Fibroblast of skin of right quadriceps (primary cell): ENCODE measurements at places on chromosomes 13 and 19.

GRCh38 chr13:25978961-25979360, 72.9 kb downstream of the SHISA2 start:
- no peak for DNase-seq

- no peak for DNase-seq
Measured at GRCh38 chr19:46451352-46451751, 20.0 kb downstream of the PNMA8A start.

- no peak for DNase-seq
Measured at GRCh38 chr13:99693351-99693750, 192.1 kb downstream of the TM9SF2 start.

DNA sequence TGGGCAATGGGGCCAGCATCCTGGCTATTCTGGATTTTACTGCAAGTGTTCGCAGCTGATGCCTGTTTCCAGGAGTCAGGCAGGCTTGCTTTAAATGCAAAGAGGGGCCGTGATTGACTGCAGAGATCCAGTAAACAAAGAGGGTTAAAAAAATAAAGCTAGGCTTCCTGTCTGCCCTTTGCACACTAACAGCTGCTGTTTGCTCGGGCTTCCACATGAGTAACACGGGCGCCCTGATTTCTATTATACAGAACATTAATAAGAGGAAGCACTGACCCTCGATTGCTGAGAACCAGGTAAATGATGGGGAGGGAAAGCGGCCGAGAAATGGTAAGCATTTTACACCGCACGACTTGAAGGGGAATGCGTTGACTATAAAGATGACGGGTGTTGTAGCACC, 254.2 kb upstream of the ZNF507 start:
- no peak for DNase-seq

DNA sequence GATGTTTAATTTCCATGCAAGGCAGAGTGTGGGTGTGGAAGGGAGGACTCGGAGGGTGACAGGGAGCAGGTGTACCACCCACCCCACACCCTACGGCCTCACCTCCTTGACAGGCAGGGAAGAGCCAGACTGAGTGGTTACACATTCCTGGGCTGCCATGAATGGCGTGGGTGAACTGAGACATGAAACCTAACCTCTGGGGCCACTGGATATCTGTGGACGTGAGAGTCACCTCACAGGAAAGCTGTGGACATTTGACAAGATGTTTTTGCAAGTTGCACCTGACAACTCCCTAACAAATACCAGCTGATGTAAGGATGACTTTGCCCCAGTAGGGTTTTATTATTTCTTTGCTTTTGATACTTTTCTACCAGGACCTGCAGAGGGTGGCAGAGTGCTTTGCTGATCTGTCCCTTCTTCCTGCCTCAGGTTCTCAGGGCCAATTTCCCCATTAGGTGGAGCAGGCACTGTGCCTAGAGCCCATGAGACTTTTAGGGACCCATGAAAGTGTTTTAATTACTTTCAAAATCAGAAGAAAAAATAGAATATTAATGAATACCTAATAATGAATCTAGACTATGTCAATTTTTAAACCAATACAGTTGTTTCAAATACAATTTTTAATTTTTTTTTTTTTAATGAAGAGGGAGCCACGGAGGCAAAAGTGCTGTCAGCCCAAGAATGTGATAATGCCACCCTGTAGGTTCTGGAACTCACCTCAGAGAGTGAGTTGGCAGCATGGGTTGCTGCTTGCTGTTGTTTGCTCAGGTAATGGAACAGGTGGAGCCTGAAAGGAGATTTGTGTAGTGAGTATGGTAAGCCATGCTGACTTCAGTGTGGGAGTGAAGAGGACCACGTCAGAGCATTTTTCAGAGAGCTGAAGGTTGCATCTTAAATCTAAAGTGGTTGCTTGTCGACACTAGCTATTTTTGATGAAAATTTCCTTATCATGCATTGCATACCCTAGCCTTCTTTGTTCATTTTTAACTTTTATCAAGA, 58.0 kb upstream of the CYSLTR2 start:
- DNase-seq: peak; percentile 47

DNA sequence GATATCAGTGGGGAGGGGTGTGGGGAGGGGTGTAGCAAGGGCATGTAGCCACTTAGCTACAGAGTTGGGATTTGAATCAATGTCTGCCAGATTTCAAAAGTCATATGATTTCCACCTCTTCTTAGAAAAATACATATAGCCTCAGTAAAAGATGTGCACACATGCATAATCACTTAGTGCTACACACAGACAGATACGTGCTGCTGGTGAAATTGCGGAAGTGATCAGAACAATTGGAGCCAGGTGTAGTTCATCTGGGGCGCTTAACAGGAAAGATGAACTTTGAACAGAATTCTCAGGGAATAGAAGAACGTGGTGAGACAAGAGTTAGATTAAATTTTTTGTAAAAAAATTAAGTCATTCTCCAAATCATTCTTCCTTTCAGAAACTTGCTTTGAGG, 333.1 kb downstream of the KCNRG start:
- DNase-seq: no peak

DNA sequence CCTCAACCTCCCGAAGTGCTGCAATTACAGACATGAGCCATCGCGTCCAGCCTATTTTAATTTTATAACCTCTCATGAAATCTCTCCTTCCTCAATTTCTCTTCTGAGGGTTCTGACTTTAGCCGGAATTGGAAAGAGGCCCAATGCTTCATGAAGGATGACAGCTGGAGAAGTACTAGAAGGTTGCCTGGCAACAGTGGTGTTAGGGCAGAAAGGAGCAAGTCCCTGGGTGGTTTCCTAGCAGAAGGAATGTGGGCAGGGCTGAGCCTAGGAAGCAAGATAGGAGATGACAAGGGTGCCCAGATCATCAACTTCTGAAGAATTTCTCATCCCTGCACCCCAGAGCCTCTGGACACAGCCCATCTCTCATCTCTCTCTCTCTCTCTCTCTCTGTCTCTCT, 25.8 kb downstream of the CACNG6 start:
- no peak for DNase-seq

GRCh38 chr13:32259116-32259515, 56.0 kb downstream of the ZAR1L start:
- DNase-seq: no peak

GRCh38 chr13:100304229-100304628, 215.3 kb downstream of the PCCA start:
- DNase-seq: no peak

- no peak for DNase-seq
Measured at GRCh38 chr13:85525411-85525810, 273.8 kb downstream of the SLITRK6 start.

GRCh38 chr13:74203576-74203975, 69.4 kb upstream of the KLF12 start:
- DNase-seq: no peak

GRCh38 chr13:101520672-101521071, 68.2 kb downstream of the ITGBL1 start:
- peak; percentile 86 for DNase-seq

DNA sequence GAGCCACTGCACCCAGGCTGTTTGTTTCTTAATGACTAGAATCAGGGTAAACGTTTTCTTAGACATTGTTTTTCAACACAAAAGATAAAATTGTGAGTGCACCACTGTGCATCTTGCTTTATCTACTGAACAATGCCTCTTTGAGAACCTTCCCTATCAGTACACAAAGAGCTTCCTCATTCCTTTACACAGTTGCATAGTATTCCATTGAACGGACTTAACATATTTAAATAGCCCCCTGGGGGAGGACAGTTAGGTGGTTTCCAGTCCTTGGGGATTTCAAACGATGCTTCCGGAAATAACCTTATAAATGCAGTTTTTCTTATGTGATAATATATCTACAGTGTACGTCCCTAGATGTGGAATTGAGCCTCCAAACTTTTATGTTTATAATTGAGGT, 8.6 kb downstream of the POLD1 start:
- no peak for DNase-seq

DNA sequence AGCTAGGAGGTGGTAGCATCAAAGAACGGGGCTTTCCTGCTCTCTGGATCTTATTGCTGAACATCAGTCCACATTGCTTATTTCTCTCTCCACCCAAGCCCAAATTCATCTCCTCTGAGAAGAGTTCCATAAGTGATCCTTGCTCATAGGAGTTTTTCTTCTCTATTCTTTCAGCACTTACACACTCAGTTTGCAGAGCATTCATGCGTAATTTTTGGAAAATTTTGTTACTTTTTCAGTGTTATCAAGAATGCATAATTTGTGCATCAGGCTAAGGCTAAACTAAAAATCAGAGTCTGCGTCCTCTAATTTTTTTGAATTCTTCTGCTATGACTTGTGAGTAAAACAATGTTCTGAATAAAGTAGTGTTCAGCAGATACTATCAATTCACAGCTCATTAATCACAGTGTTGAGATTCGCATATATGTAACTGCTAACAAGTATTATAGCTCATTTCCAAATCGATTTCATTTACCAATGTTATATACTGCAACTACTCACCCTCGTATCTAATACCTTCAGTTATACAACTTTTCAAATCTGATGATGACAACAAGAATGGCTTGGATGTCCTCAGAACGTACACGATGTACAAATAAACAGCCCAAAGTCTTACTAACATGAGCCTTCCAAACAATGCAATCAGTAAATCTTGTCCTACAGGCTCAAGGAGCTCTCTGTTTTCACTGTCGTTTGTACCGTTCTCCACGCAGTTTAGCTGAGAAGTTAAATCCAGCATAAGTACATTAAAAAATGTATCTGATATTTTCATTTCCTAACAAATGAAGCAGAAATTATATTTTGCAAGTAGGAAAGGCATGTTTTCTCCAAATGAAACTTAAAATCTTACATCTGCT, 36.4 kb upstream of the STARD13 start:
- DNase-seq: no peak

DNA sequence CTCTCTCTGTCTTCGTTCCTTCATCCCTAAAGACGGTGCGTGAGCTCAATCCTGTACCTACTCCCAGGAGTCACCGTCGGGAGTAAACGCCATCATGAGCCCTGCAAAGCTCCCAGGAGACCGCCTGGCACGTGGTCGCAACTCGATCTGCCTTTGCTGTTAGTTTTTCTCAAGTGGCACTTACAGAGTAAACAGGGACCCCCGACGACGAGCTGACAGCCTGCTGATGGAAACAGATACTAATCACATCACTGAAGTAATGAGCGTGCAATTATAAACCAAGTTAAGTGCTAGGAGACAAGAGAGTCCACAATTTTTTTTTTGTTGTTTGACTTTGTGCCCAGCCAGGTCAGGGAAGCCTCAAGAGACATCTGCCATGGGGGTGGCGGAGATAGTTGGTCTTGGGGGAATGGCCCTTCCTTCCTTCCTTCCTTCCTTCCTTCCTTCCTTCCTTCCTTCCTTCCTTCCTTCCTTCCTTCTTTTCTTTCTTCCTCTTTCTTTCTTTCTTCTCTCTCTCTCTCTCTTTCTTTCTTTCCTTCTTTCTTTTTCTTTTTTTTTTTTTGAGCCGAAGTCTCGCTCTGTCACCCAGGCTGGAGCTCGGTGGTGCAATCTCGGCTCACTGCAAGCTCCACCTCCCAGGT, 23.6 kb downstream of the CACNG6 start:
- DNase-seq: no peak

DNA sequence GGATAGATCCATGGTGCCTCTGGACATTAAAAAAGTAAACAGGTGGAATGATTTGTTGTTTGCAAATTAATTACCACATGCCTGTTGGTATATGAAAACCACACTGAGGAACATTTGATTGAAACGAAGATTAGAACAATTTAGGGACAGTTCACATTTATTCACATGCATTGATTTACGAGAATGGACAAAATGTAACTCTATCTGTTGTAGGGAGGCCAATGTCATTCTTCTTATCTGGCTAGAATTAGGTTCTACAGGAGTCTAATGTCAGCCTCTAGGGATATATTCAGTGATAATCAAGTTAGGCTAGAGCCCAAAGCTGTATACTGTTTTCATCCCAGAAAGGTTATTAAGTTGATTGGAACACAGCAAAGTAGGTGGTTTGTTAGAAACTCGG, 125.4 kb downstream of the COL4A2 start:
- DNase-seq: no peak

- DNase-seq: no peak
Measured at GRCh38 chr13:39414339-39414738, 188.7 kb downstream of the LHFPL6 start.

GRCh38 chr13:109363431-109363830, 423.0 kb downstream of the IRS2 start:
- no peak for DNase-seq

- DNase-seq: no peak
Measured at GRCh38 chr13:112643759-112644459, 45.9 kb upstream of the ATP11A start.

GRCh38 chr13:59368693-59369092, 795.0 kb downstream of the DIAPH3 start:
- DNase-seq: no peak

DNA sequence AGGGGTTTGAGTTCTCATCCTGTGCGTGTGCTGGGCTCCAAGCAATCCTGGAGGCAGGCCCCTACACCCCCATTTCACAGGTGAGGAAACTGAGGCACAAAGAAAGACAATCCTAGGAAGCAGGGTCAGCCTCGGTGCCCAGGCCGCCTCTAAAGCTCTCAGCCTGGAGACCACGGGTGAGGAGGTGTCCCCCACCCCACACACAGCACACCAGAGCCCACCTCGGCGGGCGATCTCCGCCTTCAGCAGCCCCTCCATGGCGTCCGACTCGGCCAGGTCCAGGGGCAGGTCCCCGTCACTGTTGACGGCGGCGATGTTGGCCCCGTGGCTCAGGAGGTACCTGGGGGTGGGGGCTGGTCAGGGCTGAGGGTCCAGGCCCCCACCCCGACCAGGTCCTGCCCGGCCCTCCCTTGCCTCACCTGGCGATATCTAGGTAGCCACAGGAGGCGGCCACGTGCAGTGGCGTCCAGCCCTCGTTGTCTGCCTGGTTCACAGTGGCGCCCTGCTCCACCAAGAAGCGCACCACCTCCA, 5.1 kb downstream of the PPP1R12C start:
- DNase-seq: no peak

DNA sequence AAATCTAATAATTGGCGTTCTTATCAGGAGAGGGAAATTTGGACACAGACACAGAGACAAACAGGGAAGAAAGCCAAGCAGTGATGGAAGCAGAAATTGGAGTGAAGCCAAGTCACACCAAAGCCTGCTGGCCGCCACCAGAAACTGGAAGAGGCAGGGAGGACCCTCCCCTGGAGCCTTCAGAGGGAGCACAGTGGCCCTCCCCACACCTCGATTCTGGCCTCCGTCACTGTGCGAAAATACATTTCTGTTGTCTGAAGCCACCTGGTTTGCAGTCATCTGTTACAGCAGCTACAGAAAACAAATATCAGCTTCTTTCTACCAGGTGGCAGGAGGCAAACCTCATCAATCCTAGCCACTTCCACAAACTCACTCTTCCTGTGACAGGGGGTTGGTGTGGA, 8.3 kb upstream of the TLE6 start:
- DNase-seq: no peak

- DNase-seq: no peak
Measured at GRCh38 chr13:58461217-58461616, 829.7 kb downstream of the PCDH17 start.
